WERI-Rb-1 (cell line): ENCODE measurements at places on chromosomes 3 and 15.

DNA sequence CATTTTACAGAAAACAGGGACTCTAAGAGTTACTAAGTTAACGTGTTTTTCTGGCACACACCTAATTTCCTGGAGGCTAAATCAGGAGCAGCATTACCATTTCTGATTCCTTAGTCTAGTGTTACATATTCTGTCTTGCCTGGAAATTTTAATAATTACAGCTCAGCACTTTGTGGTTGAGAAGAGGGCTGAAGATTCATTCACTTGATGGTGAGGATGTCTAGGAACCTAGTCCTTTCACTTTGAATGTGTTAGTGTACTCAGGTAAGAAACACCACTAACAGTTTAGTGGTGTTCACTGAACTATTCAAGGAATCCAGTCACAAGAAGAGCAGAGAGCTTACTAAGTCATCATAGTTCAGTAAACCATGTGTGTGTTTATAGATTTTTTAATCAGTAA lies 102.8 kb downstream of the STT3B start:
- no peak for DNase-seq

DNA sequence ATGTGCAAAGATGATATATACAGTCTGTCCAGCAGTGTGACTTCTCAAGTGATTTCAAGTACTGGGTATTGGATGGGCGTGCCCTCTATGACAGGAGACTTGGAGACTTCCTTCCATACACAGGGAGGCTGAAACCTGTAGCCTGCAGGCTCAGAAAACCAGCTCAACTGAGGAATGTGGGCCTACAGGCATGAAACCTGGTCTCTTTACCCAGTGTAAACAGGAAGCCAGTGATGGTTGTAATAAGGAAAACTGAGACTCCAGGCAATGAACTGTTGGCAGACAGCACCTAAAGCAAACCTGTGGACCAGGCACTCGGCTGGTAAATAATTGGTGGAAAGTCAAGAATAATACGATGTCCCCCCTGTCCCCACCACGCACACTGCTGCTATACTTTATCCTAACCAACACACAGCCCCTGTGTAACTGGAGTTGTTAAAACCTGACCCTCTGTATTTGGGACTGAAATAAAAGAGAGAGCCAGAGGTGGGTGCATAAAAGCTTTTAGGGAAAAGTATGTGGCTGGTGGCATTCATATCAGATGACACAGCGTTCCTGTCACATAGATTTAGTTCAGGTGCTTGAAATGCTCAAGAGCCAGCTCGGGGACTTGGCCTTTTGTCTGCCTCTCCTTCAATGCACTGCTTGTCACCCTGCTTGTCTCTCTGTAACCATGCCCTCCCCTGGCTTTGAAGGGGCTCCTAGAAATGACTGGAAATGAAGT lies 144.7 kb downstream of the TPRG1 start:
- DNase-seq, result no peak

DNA sequence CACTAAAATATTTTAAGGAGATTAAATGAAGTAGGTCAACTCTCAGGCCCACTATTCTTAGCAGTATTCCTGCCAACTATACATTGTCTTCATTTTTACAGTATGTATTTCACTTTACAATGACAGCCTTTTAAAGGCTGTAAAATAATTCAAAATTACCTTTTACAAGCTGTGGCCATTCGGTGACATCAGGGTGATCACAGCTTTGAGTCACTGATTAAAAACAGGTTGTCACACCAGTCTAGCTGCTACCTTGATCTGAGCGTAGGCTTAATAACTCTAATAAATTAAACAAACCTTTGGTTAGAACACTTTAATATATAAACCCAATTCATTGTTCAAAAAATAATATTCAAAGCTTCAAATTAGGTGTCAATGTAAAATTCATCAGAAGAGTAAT lies 29.9 kb downstream of the UBE3A start:
- DNase-seq, result no peak

DNA sequence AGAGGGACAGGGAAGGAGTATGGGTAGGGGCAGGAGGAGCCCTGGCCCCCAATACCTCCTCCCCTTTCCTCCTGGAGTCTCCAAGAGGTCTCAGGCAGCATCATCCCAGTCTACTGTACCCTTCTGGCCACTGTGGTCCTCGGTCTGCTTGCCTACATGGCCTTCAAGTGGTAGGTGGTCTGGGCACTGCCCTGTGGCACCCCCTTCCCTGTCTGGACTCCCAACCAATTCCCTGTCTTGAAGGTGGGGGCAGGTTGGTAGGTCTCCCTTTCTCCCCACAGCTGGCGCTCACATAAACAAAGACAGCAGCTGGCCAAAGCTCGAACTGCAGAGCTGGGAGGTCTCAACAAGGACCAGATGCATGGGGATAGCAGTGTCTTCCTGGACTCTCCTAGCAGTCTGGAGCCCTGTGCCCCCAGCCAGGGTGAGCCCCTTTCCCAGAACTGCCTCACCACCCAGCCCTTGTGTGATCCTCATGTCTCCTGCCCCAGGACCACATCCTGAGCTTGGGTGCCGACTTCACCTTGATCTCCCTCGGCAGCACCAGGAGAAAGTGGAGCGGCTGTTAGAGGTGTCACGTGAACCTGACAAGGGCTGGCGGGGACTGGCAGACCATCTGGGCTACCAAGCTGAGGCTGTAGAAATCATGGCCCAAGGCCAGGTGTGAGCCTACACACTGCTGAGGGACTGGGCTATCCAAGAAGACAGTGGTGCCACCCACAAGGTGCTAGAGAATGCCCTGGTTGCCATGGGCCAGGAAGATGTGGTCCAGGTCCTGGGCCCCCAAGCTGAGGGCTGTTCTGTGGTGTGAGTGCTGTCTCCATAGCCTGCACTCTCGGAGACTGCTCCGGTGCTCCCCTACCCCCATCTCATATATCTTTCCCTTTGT lies 33.1 kb downstream of the NBEAL2 start:
- peak; percentile 42 for DNase-seq

GRCh38 chr3:66237552-66237951 lies 16.8 kb downstream of the SLC25A26 start:
- DNase-seq, result no peak

DNA sequence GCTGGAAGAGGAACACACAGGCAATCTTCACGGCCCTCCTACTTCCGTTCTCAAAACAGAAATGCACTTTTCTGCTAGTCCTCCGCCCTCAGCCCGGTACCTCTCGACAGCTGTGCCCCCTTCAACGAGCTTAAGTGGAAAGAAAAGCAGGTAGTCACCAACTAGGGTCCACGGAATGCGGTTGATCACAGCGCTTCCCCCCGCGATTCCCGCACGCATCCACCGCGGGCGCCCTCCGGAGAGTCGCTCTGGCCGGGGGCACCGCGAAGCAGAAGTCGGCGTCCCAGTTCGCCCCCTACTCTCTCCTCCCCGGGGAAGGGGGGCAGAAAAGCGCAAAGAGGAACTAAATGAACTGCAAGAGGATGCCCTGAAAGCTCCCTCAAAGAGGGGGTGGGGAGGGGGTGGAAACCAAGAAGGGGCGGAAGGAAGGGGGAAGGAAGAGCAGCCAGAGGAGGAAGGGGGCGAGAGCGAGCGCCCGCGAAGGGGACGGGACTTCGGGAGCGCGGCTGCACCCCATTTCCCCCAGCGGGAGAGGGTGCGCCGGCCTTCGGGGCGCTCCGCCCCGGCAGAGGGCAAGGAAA lies 738 bp downstream of the ACAP2 start:
- peak; percentile 13 for DNase-seq

DNA sequence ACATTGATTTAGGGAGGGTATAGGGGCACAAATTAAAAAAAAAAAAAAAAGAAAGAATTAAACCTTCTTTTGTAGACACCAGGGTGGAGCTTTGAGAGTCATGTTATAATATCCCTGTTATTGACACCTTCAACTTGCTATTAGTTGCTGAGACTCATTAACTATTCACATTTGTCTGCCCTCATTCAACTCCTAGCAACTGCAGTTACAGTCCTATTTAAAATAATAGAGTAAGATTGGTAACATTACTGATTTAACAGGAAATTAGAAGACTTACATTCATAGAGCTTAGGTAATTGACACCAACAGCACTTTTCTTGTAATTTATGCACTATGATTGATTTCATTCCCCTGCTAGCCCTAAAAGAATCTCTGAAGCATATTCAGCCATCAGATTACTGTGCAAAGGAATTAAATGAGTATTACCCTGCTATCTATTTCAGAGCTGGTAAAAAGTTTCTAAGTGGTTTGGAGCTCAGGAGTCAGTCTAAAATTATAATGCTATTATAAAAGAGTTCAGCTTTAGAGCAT lies 148.8 kb upstream of the TBL1XR1 start:
- no peak for DNase-seq

DNA sequence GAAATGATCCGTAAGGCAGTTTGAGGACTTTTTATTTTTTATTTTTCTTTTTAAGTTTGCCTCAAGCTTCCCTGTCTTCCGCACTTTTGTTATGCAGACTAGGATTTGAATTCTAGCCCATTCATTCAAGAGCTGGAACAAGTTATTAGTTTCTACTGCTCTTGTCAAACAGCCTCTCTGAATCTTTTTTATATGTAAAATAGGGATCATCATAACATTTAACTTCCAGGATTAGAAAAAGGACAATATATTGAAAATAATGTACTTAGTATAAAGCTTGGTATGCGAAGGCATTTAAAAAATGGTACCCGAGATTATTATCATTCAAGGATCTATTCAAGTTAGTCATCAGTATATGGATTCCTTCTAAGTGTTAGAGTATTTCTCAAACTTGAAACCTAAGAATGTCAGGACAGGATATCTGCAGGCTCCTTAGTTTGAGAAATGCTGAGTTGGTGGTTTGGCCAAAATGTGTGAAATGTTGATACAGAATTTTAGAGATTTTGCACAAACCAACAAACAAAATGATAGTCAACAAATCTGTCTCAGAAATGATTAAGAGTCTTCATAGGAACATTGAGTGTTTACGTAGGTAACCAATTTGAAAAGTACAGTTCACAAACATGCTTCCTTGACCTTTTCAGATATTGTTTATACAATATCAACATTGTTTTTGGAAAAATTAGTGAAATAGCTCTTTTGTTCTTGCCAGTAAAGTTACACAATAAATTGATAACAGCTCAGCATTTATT lies 40.5 kb upstream of the IGSF10 start:
- no peak for DNase-seq

- DNase-seq, result no peak
Observed at GRCh38 chr3:125433611-125434041, 58.5 kb upstream of the ZNF148 start.

- DNase-seq, result no peak
Observed at GRCh38 chr3:186115239-186115996, 6.5 kb upstream of the ETV5 start.

DNA sequence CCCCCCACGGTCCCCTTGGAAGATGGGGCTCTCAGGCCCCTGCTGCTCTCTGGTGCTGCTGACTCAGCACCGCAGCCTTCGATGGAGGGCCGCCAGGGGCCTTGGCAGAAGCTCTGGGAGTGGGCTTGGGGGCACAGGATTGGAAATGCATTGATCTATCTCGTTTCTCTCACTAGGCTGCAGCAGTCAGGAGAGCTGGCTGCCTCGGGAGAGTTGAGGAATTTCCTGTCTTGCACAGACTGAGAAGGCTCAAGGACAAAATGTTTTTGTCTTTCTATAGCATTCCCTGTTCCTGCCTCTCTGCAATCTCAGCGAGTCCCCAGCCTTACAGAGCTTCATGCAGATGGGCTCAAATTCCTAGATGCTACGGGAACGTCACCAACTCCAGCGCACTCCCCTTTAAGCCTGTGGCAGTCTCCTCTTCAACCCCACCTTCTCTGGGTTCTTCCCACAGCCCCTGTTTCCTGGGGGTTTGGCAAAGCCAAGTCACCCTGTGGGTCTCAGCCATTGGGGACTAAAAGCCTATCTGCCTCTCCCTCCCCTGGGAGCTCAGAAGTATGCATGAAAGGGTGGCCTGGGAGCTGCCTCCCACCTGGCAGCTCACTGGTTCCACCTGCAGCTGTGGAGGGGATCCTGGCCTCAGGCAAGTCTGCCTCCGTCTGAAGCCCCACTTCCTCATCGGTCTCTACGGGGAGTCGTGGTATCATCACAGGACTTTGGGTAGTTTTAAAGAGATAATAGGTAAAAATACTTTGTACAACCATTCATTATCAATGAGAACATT lies 127.4 kb upstream of the HACD2 start:
- no peak for DNase-seq
